Stimulated activated CD4-positive, alpha-beta T cell treated with anti-CD3 and anti-CD28 coated beads, TNF-alpha, amount 100 ng/mL, for 1 hour (primary cell): ENCODE measurements at places on chromosomes 1 and 21.

DNA sequence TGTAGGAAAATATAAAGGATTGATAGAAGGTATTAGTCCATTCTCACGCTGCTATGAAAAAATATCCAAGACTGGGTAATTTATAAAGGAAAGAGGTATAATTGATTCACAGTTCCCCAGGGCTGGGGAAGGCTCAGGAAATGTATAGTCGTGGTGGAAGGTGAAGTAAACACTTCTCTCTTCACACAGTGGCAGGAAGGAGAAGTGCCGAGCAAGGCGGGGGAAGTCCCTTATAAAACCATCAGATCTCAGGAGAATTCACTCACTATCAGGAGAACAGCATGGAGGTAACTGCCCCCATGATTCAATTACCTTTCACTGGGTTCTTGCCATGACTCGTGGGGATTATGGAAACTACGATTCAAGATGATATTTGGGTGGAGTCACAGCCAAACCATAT, 1806.0 kb downstream of the MRPL39 start:
- no peak for DNase-seq

GRCh38 chr1:6110326-6110725, 64.6 kb downstream of the KCNAB2 start:
- DNase-seq = no peak

- no peak for DNase-seq
Measured at GRCh38 chr1:228923973-228924686, 188.9 kb downstream of the RHOU start.

- DNase-seq = no peak
Measured at GRCh38 chr1:177309880-177310279, 139.1 kb downstream of the BRINP2 start.

- no peak for DNase-seq
Measured at GRCh38 chr1:86201311-86201710, 44.7 kb upstream of the COL24A1 start.

- DNase-seq = no peak
Measured at GRCh38 chr1:18324246-18324645, 156.5 kb upstream of the KLHDC7A start.

- DNase-seq = no peak
Measured at GRCh38 chr1:63904826-63905225, 131.0 kb downstream of the ROR1 start.

- no peak for DNase-seq
Measured at GRCh38 chr1:18929686-18930085, 26.8 kb downstream of the IFFO2 start.

GRCh38 chr1:172699695-172700227, 40.9 kb downstream of the FASLG start:
- no peak for DNase-seq

DNA sequence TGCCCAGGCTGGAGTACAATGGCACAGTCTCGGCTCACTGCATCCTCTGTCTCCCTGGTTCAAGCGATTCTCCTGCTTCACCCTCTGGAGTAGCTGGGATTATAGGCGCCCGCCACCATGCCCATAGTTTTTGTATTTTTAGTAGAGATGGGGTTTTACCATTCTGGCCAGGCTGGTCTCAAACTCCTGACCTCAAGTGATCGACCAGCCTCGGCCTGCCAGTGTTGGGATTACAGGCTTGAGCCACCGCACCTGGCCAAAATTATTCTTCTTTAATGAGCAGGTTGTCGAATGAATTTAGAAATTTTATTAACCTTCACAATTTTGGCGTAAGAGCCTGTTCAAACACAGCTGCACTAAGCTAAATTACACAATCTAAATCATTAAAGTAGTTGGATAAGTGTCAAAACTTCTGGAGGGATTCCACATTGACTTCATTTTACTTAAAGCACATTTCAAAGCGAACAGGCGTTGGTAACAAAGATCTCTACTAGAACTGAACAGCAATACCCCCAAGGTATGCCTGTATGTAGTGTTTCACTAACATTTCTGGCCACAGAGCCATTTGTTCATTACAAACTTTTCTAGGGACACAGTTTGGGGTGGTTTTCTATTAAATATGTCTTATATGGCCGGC, 5.2 kb upstream of the CTH start:
- no peak for DNase-seq

DNA sequence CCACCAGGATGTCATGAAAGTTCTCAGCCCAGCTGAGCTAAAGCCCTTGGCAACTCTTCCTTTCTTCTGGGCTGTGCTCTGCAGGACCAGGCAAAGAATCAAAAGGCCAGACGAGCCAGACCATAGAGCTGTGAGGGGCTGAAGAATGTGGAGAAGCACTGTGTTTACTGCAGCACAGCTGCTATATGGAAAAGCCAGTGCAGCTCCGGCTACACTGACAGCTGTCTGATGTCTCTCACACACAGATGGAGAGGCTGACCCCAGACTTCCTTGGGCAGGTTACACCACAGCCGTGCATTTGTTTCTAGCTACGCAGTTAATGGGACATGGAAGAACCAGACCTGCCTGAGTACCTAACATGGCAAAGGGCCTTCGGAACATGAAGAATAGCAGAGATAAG, 40.3 kb downstream of the CD247 start:
- DNase-seq = no peak

- no peak for DNase-seq
Measured at GRCh38 chr1:195897076-195897475, 711.2 kb downstream of the KCNT2 start.

GRCh38 chr1:196558411-196558810, 49.8 kb downstream of the KCNT2 start:
- DNase-seq = no peak

GRCh38 chr1:115865704-115866380, 24.9 kb upstream of the NHLH2 start:
- DNase-seq = no peak

DNA sequence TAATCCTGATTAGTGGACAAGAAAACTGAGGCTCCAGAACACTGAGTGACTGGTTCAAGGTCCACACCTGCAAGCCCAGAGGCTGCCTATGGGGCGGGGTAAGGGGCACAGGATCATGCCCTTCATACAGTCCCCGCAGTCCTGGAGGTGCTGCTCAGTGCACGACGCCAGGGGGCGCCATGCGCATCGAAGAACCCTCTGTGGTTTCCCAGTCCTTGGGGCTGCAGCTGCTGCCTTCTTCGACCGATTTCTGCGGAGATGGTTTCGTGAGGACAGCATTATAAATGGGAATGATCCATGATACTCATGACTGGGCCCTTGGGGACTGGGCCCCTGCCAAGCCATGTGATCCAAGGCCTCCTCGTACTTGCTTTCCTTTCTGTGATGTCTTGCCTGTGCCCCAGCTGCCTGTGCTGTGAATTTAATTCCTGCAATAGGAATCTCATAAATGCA, 37.1 kb upstream of the ARHGEF10L start:
- no peak for DNase-seq

- DNase-seq = no peak
Measured at GRCh38 chr1:111275780-111276433, 14.7 kb upstream of the CHIA start.

DNA sequence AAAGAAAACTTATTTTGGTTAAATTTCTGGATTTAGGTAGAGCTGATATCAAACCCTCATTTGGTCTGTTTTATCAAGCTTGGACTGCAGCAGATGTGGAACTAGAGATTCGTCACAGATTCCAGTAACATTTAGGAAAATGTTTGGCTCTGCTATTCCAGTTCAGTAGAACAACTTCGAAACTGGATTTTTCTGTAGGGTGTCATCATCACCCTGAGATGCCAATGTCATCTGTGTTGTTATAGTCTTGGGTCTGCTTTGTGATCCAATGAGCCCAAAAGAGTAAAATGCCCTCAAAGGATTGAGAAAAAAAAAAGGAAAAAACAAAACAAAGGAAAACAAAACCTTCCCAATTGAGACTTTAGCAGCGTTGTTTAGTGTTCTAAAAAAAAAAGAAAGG, 55.4 kb downstream of the LAMC2 start:
- DNase-seq = no peak
